Activated CD4-positive, CD25-positive, alpha-beta regulatory T cell treated with anti-CD3 and anti-CD28 coated beads, Interleukin-2, amount 50 U/mL, for 24 hours (primary cell): ENCODE measurements at places on chromosomes 6 and 20.
A peak's percentile ranks its signal among the peaks of the same experiment; 100 is the strongest.

DNA sequence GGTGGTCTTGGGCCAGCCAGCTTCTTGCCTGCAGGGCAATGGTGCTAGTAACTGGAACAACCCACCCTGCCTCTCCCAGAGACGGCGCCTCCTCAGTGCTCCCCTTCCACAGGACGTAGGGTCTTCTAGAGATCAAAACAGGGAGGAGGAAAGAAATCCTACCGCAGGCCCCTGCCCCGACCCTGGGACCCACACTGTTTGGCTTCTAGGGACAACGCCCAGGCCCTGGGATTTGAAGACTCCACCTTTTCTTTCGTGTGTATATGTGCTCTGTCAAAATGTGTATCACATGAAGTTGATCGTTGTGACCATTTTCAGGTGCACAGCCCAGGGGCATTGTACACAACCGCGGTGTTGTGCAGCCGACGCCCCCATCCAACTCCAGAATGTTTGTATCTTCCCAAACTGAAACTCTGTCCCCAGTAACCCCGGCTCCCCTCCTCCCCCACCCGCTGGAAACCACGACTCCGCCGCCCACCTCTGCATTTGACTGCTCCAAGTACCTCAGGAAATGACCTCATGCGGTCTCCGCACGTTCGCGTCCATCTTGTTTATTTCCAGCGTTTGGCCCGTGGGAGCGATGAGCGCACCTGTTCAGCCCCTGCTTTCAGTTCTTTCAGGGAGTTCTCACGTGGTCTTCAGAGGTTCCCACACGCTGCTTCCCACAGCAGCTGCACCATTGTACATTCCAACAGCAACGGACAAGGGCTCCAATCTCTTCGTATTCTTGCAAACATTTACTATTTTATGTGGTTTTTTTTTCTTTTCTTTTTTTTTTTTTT, 3.4 kb upstream of the BHLHE23 start:
- peak; percentile 70 for ATAC-seq

DNA sequence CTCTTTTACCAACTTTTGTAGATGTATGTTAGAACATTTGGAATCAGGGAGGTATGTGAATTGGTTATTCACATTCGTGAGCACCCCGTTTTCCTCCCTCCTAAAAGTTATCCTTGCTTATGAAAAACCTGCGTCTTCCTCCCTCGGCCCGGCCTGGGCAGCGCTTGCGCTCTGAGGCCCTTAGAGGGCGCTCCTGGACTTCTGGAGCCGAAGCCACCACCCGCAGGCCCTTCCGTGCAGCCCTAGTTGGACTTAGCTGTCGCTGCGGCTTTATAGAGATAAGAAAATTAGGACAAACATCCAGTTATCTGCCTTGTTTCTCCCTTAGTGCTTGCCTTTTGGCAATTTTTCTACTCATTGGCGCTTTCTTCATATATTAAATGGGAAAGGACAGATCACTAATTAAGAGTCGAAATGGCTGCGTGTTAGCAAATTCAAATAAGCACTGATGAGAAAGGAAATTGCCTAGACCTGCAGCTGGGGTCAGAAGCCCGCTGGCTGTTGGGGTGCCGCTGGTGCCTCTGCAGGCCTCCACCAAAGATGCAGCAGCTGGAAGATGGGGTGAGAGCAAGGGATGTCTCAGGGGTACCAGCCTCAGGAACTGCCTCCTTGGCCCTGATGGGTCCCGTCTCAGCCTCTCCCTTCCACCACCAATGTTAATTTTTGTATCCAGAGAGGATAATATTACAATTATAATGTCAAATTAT, 5.2 kb downstream of the FNDC1 start:
- ATAC-seq, result peak; percentile 67

- ATAC-seq, result peak; percentile 68
These were observed 3.4 kb upstream of the RSPO4 start for GRCh38 chr20:1005452-1006027.

DNA sequence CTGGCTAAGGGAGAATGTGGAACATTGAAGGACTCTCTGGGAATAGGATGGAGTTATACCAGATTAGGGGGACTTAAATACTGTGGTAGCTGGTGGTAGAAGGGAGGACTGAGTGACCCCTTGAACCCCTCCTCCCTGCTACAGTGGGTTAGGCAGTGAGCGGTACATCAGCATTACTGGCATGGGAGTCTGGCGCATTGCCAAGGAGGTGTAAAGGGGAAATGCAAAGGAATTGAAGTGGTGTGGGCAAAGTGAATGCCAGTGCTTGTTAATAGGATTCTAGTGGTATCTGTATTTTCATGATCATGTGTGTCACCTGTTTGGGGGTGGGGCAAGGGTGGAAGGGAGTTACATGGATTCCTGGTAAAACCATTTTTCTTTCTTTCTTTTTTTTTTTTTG, 60.1 kb downstream of the GFRA4 start:
- no peak for ATAC-seq

GRCh38 chr6:5989141-5989723, 17.5 kb downstream of the NRN1 start:
- ATAC-seq, result no peak

DNA sequence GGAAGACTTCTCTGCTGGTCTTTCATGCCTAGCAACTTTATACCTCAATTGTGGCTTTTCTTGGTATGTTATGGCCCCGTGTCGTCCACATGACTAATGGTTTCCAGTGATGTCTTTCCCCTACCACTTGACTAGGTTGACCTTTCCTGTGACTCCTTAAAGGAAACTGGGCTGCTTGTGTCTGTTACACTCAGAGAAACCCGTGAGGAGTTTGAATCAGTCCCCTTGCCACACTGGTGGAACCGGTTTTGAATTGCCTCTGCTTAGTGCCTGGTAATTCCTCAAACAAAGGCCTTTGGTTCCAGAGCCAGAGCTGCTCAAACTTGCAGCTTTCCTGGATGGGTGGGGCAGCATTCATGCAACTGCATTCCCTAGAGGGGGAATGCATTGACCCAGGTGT, 21.9 kb downstream of the ECT2L start:
- ATAC-seq, result peak; percentile 38

DNA sequence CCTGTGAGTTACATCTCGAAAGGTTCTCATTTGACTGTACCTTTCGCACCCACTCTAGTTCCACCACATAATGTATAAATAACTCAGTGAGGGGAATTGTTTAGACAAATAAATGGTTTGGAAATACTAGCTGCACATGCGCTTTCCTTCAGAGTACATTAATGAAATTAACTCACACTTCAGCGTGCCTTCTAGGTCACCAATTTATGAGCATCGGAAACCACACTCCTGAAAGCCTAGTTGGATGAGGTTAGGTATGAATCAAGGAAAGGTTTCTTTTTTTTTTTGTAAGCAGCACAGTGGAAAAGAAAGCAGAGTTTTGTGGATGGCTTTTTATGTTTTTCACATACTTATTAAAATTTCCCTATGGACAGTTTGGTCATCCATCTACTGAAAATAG, 247.8 kb upstream of the TCF21 start:
- no peak for ATAC-seq

- no peak for ATAC-seq
These were observed 52.4 kb upstream of the EIF2S2 start for GRCh38 chr20:34164381-34164984.

GRCh38 chr6:70086806-70087205, 216.1 kb downstream of the COL9A1 start:
- ATAC-seq, result no peak

DNA sequence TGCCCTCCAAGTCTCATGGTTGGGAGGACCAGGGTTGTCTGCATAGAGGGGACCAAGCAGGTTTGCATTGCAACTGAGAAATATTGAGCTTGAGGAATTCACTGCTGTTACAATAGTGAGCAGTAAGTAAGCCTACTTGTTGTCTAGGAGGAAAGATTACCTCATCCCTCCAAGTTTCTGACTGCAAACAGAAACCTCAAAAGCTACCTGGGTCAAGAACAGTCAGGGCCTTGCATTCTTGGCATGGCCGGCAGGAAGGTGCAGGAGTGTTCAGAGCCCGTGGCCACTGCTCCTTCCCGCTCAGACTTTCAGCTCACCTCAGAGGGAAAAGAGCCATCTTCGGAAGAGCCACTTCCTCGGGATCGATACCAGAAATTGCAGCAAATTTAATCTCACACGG, 46.0 kb upstream of the DOK5 start:
- ATAC-seq, result no peak

- no peak for ATAC-seq
These were observed at the start of gene SYNDIG1 for GRCh38 chr20:24469116-24469893. SYNDIG1 (plus strand) TSS chr20:24469629; CDS start chr20:24543098, 73,469 bp downstream.

DNA sequence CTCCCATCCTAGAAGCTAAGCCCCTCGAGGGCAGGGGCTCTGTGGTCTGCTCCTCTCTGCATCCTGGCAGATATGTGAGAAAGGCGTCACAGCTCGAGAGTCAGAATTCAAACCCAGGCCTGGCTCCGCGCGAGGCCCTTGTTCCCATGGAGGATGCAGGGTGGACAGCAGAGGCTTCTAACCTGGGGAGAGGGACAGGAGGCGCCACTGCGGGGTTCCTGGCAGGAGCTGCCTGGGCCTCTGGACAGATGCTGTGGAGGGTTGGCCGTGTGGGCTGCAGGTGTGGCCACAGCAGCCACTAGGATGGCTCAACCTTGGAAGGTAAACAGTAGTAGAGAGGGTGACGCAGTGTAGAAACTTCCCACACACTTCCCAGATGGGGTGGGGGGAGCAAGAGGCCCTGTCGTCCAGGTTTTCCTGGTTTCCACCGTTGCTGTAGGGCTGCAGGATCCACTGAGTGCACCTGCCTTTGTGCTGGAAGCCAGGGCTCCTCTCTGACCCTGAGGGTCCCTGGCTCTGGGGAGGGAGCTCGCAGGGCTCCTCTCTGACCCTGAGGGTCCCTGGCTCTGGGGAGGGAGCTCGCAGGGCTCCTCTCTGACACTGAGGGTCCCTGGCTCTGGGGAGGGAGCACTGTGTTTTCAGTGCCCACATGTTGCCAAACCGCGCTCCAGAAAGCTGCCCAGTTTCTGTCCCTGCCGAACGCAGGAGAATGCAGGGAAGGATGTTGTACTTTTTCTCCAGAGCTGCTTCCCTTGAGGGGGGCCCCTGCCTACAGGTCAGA, 14.2 kb downstream of the RBM38 start:
- ATAC-seq, result no peak

DNA sequence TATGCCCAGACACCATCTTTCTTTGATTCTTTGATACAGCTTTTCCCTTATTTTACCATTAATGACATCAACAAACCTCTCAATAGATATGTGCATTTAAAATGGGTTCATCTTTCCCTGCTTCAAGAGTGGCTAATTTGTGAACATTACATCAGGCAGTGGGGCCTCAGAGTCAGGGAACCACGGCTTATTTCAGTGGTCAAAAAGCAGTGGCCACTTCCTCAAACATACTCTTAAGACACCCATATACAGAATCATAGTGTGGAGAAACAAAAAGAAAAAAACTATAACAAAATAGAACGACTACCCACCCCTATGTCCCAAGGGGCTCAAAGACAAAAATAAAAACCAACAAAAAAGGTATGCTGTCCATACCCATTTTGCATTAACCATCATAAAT, 12.9 kb downstream of the SALL4 start:
- no peak for ATAC-seq

GRCh38 chr20:37282556-37282955, 6.9 kb upstream of the MANBAL start:
- no peak for ATAC-seq

GRCh38 chr20:40335901-40336351, 353.1 kb downstream of the MAFB start:
- no peak for ATAC-seq

DNA sequence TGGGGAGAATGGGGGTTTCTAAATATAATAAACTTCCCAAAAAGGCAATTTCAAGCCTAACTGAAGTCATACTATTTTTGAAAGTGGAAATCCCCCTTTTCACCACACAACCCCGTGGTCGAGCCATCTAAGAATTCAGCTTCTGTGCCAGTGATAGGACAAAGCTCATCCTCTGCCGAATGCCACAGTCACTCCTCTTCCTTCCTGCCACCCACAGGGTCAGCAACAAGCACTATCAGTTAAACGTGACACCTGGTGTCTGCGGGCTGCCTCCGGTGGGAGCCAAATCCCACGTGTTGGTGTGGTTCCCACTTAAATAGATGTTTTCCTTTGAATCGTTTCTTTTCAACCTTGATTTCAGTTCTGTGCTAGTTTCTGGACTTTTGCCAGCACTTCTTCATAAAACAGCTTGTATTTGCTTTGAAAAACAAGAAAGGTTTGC, 60.7 kb downstream of the TNFAIP3 start:
- peak; percentile 98 for ATAC-seq

GRCh38 chr20:25984933-25985332, 288.3 kb upstream of the ZNF337 start:
- ATAC-seq, result peak; percentile 39

GRCh38 chr6:11368264-11368663, 135.8 kb upstream of the NEDD9 start:
- no peak for ATAC-seq

DNA sequence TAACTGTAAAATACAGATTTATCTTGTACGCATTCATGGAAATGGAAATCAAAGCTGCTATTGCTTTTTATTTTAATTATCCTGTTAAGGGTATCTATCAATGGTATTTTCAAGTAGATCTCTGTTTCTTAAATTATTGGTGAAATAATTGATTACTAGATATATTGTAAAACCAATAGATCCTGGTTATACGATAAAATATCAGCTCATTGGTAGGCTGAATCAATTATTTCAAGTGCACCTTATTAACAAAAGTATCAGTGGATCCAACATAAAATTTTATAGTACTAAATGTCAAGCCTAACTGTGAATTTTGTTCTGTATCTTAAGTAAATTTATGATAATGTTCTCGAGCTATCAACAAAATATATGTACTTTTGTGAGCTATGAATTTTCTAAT, 21.8 kb downstream of the PARD6B start:
- ATAC-seq, result no peak

GRCh38 chr20:41574802-41575389, 43.3 kb downstream of the CHD6 start:
- ATAC-seq, result no peak

- no peak for ATAC-seq
These were observed 10.4 kb upstream of the VNN2 start for GRCh38 chr6:132768051-132768517.

GRCh38 chr20:62880935-62881661, 19.5 kb upstream of the TCFL5 start:
- ATAC-seq, result no peak

GRCh38 chr6:299104-299980, 7.1 kb downstream of the DUSP22 start:
- no peak for ATAC-seq

- ATAC-seq, result no peak
These were observed 79.6 kb downstream of the OLIG3 start for GRCh38 chr6:137414599-137414998.

GRCh38 chr20:62611819-62612218, 30.5 kb upstream of the SLCO4A1 start:
- no peak for ATAC-seq

- ATAC-seq, result no peak
These were observed 2.6 kb upstream of the TCFL5 start for GRCh38 chr20:62864207-62864606.
